ENCODE measurements at places on chromosomes 11 and 22.

GRCh38 chr11:130217133-130218031, 57.8 kb downstream of the ST14 start:
- DNase-seq = no peak

DNA sequence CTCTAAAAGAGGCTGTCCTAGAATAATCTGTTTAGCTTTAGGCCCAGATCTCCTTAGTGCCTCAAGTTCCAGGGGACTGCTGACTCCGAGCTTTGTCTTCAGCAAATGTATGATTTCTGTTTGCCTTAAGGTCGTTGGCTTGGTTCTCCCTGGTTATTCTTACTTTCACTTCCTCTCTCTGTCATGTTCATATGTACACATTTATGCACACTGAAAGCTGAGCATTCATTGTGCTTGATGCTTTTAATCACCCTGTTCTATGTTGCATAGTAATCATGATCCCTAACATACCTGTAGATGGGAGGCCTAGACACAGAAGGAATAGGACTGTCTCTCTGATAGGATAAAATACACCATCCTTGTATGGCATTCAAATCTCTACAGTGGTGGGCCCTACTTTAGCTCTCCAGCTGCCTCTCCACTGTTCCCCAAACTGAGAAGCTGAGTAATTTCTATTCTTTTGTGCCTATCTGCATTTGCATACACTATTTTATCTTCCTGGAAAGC, 7.2 kb downstream of the PPFIBP2 start:
- no peak for DNase-seq

- no peak for DNase-seq
Measured at GRCh38 chr11:45580399-45580798, 85.0 kb downstream of the CHST1 start.

- DNase-seq = no peak
Measured at GRCh38 chr11:121479698-121480238, 27.0 kb upstream of the SORL1-AS1 start.

DNA sequence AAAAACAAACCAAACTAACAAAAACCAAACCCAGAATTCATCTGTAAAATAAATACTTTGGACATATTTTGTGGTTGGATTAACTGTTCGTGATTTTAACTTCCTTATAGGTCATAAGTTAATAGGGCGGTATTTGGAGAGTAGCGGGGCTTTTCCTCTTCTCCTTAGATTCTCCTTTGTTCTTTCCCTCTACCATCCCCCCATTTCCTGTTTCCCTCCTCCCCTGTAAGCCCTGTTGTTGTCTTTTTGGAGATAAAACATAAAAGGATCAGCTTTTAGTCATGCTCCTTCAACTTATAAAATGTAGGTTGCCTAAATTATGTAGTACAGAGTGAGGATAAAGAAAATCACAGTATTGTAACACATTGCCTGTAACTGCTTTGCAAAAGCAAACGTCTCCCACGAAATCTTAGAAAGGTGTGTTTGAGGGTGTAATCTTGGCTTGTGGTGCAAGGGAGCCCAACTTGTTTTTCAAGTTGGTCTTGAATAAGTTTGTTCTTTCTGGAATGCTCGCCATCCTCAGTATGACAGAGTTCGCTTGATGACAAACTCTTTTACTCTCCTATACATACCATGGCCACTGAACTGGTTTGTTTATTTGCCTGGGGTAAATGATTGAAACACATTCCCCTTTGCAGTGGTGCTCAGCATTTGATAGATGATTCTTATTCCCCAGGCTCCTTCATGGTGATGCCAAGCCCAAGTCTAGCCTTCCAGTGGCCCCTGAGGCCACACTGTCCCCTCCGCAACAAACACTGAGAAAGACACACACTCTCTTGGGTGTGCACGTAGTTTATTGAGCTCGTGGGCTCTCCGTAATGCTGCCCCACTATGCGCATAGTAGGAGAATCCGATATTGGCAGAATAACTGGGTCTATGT, 49.4 kb downstream of the TEAD1 start:
- no peak for DNase-seq

GRCh38 chr11:134343646-134344045, 11.9 kb downstream of the GLB1L2 start:
- no peak for DNase-seq

DNA sequence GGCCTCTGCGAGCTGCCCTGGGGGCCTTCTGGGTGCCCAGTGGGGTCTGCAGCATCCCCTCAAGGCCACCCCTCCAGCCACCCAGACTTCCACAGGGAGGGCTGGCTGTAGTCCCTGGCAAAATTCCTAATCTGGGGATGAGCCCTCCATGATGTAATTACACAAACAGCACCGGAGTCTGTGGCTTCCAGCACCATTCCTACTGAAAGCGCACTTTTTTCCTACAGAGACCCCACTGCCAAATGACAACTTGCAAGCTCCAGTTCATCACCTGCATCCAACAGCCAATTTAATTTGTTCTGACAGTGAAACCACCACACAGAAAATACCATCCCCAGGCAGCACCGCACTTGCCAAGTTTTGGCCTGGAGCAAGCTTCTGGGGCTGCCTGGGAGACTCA, 70.4 kb downstream of the TRMU start:
- DNase-seq = no peak

DNA sequence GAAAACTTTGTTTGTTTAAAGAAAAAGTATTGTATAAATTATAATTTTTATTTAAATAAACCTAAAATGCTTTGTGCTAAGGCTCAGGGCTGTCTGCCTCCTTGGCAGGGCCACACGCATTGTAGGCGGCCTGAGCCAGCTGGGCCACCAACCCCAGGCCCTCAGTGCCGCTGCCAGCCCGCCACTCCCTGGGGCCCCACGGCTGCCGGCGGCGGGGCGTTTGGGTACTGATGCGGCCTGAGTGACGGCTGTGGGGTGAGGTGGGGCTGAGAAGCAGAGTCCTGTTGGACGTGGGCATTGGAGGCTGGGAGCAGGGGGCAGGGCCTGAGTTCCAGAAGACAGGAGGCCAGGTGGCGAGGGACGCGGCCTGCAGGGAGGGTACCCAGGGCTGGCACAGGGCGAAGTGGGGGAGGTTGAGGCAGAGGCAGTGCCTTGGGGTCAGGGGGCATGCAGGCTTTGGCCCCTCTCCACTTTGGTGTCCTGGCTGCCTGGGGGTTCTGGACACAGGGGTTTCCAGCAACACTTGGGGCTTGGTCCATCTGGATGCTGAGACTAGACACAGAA, 58.3 kb downstream of the CERK start:
- DNase-seq = no peak

DNA sequence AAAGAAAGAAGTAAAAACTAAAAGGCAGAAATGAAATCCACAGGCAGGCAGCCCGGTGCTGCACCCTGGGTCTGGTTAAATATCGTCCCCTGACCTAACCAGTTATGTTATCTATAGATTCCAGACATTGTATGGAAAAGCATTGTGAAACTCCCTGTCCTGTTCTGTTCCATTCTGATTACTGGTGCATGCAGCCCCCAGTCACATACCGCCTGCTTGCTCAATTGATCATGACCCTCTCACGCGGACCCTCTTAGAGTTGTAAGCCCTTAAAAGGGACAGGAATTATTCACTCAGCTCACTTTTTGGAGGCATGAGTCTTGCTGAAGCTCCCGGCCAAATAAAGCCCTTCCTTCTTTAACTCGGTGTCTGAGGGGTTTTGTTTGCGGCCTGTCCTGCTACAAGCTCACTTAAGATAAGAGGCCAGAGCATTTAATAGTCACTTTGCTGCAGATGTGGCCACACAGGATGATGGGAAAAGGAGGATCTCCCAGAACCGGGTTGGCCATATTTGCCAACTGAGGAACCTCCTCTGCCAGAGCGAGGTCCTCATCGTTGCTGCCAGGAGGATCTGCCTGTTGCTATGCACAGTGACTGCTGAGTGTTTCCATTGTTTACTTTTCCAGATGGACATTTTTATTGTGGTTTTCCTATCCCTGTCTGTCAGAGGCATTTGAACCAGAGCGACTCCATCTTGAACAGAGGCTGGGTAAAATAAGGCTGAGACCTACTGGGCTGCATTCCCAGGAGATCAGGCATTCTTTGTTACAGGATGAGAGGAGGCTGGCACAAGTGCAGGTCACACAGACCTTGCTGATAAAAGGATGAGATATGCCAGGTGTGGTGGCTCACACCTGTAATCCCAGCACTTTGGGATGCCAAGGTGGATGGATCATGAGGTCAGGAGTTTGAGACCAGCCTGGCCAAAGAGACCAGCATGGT, 10.2 kb downstream of the C11orf96 start:
- DNase-seq = no peak

DNA sequence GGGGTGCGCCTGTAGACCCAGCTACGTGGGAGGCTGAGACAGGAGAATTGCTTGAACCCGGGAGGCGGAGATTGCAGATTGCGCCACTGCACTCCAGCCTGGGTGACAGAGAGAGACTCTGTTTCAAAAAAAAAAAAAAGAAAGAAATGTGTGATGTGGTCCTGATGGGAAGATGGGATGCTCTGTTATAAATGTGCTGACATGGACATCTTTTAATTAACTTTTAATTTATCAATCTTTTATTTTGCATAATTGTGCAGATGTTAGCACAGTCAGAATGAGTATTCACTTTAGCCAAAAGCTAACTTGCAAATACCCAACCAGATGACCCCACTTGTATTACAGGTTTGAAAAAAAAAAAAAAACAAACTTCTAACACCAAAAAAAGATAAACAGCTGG, 23.8 kb upstream of the USP47 start:
- DNase-seq = no peak

DNA sequence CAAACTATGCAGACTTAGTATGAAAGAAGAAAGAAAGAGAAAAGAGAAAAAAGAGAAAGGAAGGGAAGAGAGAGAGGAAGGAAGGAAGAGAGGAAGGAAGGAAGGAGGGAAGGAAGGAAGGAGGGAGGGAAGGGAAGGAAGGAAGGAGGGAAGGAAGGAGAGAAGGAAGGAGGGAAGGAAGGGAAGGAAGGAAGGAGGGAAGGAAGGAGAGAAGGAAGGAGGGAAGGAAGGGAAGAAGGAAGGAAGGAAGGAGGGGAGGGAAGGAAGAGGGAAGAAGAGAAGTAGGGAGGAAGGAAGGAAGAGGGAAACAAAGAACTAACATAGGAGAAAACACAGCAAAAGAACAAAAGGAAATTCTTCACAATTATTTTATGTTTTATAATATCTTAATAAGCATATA, 502.1 kb downstream of the SOX6 start:
- no peak for DNase-seq

GRCh38 chr11:94771390-94771789, 3.2 kb downstream of the AMOTL1 start:
- no peak for DNase-seq

GRCh38 chr11:129117595-129118350, 74.4 kb downstream of the ARHGAP32 start:
- peak; percentile 59 for DNase-seq

- DNase-seq = no peak
Measured at GRCh38 chr22:48302657-48303368, 1524.9 kb downstream of the BRD1 start.

GRCh38 chr22:17486719-17487118, 76.6 kb upstream of the SLC25A18 start:
- no peak for DNase-seq

DNA sequence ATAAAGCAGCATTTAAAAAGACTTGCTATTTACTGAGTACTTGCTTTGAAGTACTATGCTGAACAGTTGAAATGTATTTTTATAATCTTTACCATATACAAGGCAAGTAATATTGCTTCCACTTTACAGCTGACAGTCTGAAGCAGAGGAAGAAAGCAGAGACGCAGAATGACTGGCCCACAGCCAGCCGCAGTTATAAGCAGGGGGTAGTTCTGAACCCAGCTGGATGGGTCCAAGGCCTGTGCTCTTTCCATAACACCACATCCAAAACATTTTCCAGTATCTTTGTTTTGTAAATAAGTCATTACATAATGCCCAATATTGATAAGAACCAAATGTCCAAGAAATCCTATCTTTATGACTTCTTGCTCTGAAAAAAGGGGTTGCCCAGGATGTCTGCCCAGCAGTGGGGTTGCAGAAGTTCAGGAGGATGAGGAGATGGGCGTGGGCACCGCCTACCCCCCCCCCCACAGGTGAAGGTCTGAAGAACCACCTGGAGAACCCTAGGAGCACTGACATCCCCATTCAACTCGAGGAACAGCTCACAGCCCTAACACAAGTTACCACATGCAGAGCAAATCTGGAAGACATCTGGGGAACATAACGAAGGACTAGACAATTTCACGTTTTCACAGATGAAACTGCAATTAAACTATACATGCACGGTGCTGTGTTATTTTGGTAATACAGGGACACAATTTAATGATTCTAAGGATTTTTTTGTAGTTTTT, 24.2 kb upstream of the YPEL1 start:
- DNase-seq = no peak

GRCh38 chr11:134613646-134614045, 201.6 kb upstream of the B3GAT1 start:
- no peak for DNase-seq

DNA sequence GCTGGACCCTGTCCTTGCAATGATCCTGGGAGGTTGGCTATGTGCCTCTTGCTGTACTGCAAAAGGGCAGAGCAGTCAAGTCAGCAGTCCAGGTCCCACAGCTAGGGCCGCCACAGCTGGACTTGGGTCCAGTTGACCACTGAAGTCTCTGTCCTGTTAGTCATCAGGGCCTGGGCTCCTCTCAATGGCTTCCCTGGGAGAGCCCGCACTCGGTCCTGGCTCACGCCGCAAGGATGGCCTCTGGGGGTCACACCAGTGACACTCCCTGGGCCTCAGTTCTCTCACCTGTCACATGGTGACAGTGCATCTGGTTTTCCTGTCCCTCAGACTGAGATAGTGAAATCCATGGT, 85.1 kb downstream of the NECTIN1 start:
- DNase-seq = no peak

GRCh38 chr11:46553814-46554212, 40.0 kb downstream of the AMBRA1 start:
- no peak for DNase-seq

GRCh38 chr11:22433094-22433455, 94.9 kb downstream of the SLC17A6 start:
- DNase-seq = no peak

DNA sequence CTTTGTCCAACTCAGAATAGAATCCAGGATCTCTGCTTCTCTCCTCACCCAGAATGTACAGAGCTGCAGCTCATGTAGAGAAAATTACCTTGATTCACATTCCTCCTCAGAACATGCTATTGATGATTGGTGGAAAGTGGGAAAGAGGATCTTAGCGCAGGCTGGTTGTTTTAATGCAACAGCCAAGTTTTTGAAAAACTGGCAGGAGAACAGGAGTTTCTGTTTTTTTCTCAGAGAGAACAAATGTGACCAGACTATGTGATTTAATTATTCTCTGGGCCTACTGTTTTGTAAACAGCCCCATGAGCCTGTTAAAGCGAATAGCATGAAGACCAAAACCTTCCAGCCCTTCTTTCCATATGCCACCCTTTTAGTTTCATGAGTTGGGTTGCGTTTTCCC, 19.1 kb upstream of the IL18BP start:
- no peak for DNase-seq

GRCh38 chr22:21457023-21457787, 10.0 kb upstream of the TMEM191C start:
- no peak for DNase-seq

Data from CD4-positive, alpha-beta T cell treated with Interleukin-1 beta for 1 hour (primary cell).